ENCODE measurements at places on chromosomes 16 and 17.

DNA sequence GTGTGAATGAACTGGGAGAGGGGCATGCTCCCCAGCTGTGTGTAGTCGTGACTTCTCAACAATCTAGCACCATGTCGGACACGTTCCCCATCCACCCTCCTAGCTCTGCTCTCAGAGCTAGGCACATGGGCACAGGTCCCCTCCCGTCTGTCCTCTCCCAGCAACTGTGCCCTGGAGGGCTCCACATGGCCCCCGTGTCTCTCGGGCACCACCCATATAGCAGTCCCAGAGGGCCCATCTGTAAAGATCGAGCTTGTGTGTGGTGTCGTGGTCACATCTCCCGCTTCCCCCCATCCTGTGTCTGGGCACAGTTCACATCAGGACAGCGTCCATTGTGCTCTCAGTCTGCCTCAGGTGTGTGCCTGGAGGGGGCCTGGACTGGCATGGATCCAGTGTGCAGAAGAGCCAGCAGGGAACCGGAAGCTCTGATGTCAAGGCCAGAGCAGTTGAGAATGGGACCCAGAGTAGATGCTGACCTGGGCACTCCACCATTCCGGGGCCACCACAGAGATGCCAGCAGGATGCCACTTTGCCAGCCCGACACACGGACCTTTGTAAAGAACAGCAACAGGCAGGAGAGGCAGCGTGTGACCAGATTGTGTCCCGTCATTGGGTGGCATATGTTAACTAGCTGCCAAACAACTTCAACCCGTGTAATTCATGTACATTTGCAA, 55.7 kb downstream of the MARF1 start:
- no peak overlapping the region for H3K27ac ChIP-seq
- no peaks in the 10 kb centered on the region for H3K36me3 ChIP-seq
- no peak for DNase-seq

DNA sequence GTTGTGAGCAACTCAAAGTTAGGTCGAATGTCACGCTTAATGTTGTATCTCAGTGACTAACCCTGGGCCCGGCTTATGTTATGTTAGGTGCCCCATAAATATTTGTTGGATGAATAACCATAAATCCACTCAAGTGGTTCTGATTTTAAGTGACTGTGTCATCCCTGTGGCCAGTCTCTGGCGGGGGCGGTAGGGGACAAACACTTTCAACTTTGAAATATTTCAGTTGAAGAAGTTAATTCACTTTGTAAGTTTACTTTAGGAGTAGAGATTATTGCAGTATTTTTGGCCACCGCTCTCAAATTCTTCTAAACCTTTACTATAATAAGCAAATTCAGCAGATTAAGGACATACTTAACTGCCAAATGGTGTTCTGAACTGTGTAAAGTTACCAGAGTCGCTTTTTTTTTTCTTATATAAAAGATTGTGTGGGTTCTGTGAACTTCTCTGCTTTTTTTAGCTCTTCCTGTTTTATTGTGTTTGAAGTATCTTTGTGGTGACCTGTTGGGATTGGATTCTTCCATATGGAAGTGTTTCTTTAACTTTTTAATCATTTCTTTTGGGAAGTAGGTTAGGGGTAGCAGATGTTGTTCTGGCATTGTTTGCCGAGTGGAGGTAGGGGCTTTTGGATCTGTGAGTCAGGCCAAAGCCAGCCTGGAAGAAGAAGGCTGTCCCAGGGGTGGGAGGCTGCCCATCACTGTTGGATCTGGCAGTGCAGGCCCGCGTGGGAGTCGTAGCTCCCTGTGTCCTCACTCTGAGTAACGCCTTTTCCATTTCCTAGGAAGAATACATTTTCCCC, 61.4 kb upstream of the TBX2 start:
- no peak for DNase-seq
- peak overlapping the region; percentile 39 for H3K27ac ChIP-seq
- H3K36me3 ChIP-seq = no peaks in the 10 kb centered on the region
- H3K4me3 ChIP-seq = no peak overlapping the region
- H3K27me3 ChIP-seq = peaks cover 75% of the 10 kb centered on the region

- no peaks in the 10 kb centered on the region for H3K27me3 ChIP-seq
- peak overlapping the region; percentile 90 for H3K27ac ChIP-seq
- DNase-seq = peak; percentile 76
- H3K4me1 ChIP-seq = peaks cover 29% of the 10 kb centered on the region
- H3K36me3 ChIP-seq = no peaks in the 10 kb centered on the region
These were observed 1.2 kb downstream of the JPT1 start for GRCh38 chr17:75152922-75153779.

DNA sequence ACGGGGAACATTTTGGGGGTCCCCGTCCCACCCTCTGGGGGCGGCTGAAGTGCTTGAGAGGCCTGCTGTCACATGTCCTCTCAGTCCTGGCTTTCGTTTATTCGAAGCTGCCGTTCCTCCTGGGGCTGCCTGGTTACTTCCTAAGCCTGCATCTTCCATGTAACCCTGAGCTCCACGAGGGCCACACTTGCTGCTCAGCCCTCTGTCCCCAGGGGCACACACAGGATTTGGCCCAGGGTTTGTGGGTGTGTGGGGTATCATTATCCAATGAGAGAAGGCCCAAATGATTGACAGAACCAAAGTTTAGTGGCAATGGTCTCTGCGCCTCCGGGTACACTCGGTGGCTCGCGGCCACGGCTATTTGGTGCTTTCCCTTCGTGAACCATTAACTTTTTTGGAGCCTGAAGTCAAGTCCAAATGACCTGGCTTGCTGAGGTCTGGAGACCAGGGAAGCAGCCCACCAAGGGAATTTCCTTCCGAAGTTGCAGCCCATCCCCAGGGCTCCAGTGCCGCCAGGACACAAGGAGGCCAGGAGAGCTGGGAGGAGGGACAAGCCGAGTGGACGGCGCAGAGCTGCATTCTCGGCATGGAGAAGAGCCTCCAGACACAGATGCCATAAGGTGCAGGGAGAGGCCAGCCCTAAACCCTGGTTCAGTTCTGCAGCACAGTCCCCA, 131.4 kb upstream of the FOXF1 start:
- H3K4me1 ChIP-seq = no peaks in the 10 kb centered on the region
- DNase-seq = no peak
- H3K36me3 ChIP-seq = no peaks in the 10 kb centered on the region

GRCh38 chr16:75854152-75854551, 127.9 kb upstream of the CPHXL start:
- no peak overlapping the region for H3K27ac ChIP-seq
- no peaks in the 10 kb centered on the region for H3K4me1 ChIP-seq
- no peak overlapping the region for H3K4me3 ChIP-seq

DNA sequence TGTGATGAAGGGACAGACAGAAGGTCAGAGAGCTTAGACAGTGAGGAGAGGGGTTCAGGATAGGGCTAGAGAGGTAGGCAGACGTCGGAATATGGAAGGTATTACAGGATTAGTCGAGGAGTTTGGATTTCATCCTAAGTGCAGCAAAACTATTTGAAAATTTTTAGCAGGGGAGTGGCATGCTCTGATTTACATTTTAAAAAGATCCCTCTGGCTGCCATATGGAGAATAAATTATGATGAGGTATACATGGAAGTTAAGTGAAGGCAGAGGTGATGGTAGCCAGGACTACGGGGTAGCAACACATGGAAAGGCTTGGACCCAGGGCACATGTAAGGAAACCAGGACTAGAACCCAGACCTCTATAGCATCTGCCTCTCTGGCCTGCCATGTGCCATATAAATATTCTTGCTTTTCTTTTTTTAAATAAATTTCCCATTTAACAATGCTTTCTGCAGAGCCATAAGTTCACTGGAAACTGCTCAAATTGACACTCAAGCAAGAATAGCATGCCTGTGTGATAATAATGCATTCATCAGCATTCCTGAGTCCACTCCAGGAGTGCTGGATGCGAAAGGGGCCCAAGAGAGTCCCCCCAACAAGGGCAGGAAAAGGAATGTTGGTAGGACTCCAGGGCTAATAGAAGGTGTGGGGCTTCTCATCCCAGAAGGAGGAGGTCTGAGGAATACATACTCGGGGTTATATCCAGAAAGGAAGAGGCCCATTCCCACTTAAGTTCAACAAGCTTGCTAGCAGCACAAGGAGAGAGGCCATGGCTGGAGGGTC, 78.2 kb downstream of the HLF start:
- no peaks in the 10 kb centered on the region for H3K27me3 ChIP-seq
- no peak for DNase-seq
- H3K36me3 ChIP-seq = no peaks in the 10 kb centered on the region

Measured in transverse colon (tissue), 4 donors.